ENCODE measurements at places on chromosomes 12 and 14.

GRCh38 chr14:68741839-68742470 lies 50.9 kb downstream of the ZFP36L1 start:
- DNase-seq: no peak

- DNase-seq: no peak
Measured at GRCh38 chr14:91227183-91227628, 17.3 kb downstream of the GPR68 start.

- DNase-seq: peak; percentile 78
Measured at GRCh38 chr12:78210894-78211302, 380.2 kb downstream of the NAV3 start.

DNA sequence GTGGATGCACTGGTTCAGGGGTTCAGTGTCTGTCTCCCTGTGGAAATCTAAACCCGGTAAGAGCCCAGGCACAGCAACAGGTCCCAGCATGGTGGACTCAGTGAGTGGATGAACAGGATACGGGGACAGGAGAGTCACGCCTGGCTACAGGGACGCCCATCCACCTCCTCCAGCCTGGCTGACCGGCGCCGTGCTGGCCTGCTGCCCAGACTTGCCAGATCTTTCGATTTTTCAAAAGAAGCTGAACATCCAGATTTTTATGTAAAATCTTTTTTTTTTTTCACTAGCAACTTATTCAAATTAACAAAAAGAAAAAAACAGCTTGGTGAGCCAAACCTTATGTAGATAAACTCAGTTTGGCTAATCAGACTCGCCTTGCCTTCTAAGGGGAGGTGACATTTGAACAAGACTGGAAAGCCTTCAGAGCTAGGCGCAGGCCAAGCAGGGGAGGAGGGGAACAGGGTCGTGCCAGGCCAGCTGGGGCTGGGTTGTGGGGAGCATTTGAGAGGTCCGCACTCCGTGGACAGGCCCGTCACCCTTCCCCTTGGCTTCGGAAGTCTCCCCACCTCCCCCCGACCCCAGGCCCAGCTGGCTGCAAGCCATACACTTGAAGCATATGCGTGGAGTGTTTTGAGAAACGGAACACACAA lies 87.8 kb upstream of the NCOR2 start:
- peak; percentile 51 for DNase-seq

DNA sequence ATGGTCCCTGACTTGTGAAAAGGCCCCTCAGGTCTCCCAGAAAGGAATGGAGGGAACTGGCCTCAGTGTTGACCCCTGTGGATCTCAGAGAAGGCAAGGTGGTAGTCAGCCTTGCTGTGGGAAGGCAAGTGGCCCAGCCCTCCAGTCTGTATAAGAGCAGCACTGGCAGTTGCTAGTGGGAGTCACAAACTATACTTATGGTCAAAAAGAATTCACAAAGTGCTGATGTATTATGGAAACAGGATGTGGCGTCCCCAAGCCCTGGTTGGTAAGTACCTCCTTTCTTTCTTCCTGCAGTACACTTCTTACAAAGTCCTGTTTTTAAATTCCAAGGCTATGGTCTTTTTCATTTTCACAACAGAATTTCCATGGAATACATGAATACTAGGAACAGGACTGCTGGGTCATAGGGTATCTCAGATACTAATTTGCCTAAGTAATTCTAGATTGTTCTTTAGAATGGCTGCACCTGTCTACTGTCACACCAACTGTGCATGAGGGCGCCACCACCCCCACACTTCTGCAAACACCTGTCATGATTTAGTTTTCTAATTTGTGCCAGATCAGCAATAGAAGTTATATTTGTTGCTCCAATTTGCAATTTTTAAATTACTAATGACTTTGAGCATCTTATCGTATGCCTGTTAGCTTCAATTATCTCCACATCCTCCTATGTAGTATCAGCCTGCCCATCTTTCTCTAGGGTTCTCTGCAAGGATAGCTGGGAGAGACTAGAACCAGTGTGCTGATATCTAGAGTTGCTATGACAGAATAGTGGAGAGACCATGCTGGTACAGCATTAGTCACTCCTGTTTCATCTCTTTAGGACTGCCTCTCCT lies 40.7 kb upstream of the TMEM263 start:
- DNase-seq: no peak

- no peak for DNase-seq
Measured at GRCh38 chr14:67108230-67108629, 81.0 kb upstream of the GARIN2 start.

- no peak for DNase-seq
Measured at GRCh38 chr14:80634106-80634758, 307.3 kb downstream of the CEP128 start.

DNA sequence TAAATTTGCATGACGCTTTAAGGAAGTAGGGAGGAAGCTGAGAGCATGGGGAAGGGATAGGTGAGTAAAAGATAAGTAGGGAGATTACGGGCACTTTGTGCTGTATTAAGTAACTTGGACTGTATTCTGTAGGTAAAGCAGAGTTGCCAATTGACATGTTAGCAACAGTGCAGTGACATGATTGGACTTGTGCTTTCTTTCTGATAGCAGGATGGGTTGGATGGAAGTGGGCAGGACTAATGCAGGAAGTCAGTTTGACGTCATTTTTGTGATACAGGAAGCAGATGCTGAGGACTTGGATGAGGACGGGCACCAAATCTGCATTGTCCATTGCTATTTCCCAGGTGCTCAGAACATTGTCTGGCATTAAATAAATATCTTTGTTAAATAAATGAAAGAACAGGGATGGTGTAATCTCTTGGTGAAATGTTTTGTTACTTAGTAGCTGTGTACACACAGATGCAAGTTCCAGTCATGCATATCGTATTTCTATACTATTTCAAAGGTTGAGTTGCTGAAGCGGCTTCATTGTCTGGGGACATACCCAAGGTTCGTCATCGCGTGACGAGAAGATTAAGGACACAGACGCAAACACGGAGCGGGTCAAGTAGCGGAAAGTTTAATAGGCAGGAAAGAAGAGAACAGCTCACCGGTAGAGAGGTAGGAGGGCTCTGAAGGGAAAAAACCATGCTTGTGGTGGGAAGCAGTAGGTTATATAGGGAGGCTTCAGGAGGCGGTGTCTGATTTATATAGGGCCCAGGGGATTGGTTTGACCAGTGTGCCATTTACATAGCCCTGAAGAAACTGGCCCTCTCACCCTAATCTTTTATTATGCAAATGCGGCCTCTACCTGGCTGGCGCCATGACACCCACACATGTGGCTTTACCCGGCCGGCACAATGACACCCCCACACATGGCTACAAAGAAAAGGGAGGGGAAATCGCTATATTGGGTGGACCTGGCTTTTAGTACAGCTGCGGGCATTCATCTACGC lies 30.7 kb downstream of the GUCY2C start:
- peak; percentile 93 for DNase-seq

- DNase-seq: no peak
Measured at GRCh38 chr14:69237584-69237983, 22.4 kb upstream of the GALNT16 start.

- DNase-seq: no peak
Measured at GRCh38 chr14:66036547-66036946, 449.6 kb upstream of the CCDC196 start.

DNA sequence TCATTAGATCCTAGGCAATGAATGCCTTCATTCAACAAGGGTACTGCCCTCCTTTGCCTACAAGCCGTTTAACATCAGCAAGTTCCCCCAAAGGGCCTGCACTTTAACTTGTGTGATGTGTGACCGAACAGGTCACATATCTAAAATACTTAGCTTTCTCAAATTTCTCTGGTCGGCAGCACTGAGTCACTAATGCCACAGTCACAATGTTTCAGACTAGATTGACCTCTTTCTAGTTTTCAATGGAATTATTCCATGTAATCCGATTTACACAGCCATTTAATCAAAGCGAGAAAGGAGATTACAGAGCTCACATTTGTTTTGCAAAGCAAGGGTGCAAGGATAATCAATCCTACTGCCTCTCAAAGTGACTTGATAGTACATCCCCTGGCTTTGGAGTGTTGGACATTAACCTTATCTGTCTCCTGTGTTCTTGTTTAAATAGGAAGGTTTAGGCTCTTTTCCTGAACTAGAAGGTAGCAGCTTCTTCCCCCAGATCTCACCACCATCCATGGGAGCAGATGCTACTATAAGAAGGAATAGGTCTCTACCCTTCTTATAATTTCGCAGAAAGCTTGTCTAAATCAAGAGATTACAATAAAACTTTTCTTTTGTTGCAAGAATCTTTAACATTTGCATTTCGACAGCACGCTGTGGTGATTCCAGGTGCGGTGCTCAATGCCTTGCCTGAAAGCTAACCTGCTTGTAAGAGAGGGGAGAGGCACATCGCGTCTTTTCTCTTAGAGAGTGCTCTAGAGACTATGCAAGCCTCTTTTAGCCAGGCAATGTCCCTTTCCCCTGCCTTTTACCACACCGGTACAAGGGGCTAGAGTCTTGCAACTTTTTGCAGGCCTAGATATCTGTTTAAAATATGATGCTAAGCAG lies 1.8 kb downstream of the KITLG start:
- DNase-seq: no peak

- DNase-seq: peak; percentile 58
Measured at GRCh38 chr12:57889500-57889989, 43.0 kb upstream of the CTDSP2 start.

DNA sequence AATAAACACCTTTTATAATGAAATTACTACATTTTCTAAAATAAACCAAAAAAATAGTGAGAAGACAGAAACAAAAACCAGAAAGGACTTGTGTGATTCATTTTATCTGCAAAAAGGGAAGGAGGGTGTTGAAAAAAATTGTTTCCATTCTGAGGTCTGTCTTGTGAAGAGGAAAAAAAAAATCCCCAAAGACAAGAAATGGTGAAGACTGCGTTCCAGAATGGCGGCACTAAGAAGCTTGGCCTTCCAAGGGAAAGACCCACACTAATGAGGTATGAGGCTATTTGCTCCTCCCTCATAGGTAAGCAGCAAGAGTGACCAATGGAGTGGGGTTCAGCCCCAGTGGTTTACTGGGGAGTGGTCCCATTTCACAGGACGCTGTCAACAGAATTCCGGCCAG lies 35.0 kb downstream of the GNPTAB start:
- DNase-seq: no peak

DNA sequence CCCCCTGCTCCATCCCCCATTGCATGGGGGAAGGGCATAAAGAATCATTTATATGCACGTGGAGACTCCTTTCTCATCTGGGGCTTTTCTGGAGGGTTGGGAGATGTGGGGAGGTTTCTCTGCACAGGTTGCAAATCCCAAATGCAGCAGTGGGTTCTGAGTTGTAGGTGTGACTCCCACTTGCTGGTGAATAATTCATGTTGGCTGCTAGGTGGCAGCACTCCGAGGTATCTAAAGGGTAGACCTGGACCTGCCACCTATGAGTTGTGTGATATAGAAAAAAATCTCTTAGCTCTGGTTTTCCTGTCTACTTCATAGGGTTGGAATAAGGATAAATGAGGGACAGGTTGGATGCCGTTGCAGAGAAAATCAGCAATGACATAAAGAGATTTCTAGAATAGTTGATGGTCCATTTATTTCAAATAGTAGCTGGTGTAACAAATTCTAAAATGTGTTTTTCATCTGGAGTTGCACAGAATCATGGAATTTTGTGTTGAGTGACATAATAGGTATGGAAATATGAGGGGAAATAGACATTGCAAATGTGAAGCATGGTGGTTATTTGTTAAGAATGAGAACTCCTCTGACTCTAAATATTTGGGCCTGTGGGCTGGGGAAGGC lies 4.6 kb downstream of the MARCHF9 start:
- DNase-seq: no peak

GRCh38 chr12:52909796-52910195 lies 4.9 kb upstream of the KRT8 start:
- no peak for DNase-seq

DNA sequence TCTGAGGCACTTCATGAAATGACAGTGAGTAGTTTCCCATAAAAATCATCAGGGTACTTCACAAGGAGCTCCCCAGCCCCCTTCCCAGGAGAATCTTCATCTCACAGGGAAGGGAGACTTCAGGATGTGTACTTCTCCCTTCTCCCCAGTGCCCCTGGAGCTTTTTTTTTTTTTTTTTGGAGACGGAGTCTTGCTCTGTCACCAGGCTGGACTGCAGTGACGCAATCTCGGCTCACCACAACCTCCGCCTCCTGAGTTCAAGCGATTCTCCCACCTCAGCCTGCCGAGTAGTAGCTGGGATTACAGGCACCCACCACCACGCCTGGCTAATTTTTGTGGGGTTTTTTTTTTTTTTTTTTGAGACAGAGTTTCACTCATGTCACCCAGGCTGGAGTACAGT lies 10.4 kb downstream of the ITPK1 start:
- DNase-seq: no peak

DNA sequence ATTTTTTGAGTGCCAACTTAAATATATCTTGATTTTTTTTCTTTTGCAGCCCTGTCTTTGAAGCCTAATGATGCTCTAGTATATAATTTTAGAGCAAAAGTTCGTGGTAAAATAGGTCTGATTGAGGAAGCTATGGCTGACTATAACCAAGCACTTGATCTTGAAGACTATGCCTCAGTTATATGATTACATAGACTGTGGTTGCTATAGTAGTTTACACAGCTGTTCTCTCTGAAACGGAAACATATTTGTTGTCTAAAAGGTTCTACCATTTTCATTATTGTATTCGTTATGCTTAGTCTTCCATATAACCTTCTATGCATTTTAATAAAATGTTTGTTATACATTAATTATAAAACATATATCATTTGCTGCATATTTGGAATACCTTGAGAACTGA lies 246.7 kb downstream of the TTC6 start:
- DNase-seq: peak; percentile 38

DNA sequence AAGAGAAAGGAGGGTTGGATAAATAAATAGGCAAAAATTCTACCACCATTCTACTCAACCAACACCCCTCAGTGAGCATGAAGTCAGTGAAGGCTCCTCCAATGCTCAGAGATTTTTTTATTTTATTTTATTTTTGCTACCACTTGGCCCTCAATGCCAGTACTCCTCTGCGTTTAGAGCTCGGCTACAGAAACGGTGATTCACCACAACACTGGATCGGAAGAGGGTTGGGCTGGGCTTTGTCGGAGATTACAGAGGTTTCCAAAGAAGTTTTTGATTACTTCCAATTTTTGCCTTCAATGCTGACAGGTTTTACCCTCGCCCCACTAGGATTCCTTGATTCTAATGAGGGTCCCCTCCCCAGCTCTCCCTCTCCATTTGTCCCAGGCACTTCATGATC lies 1027.2 kb upstream of the TMEM132C start:
- no peak for DNase-seq

- DNase-seq: no peak
Measured at GRCh38 chr14:95850429-95850828, 26.2 kb upstream of the TUNAR start.

DNA sequence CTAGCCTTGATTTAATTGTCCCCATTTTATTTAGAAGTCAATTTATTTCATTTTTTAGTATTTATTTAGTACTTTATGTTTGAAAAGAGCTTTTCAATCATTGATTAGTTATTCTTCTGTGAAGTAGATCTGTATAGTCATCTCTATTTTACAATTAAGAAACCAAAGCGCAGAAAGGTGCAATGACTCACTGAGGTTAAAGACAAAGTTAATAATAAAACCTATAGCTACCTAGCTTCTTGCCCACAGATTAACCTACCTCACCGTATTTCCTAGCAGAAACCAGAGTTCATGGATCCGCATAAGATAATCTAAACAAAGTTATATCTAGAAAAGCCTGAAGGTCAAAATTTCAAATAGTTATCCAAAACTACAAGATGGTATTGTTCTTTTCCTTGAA lies 176.4 kb downstream of the GRIN2B start:
- DNase-seq: no peak

Data from DMS153 (cell line).